ENCODE measurements at places on chromosomes 3 and 15.

- DNase-seq: no peak
Measured at GRCh38 chr15:81723701-81724100, 322.1 kb downstream of the MEX3B start.

GRCh38 chr15:98292442-98293240, 332.1 kb downstream of the ARRDC4 start:
- peak; percentile 74 for DNase-seq

- DNase-seq: peak; percentile 60
Measured at GRCh38 chr3:10366651-10367101, 45.8 kb upstream of the SEC13 start.

- DNase-seq: no peak
Measured at GRCh38 chr3:30302027-30302426, 304.4 kb upstream of the TGFBR2 start.

- no peak for DNase-seq
Measured at GRCh38 chr3:63661242-63661641, 8.8 kb downstream of the SNTN start.

DNA sequence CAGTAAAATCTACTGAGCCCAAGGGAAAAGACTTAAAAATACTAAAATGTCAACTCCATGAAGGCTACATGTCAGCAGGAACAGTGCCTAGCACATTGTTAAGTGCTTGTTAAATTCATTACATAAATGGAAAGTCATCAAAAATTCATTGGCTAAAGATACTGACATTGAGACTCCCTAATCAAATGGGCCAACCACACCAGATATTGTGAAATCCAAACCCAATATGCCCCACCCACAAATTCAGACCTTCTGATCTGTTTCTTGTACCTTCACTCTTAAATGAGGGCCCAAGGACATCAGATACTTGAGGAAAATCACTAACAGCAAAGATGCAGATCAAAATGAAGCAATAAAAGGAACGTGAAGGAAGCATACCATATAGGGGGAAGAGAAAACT, 20.7 kb downstream of the MRPS22 start:
- DNase-seq: no peak

DNA sequence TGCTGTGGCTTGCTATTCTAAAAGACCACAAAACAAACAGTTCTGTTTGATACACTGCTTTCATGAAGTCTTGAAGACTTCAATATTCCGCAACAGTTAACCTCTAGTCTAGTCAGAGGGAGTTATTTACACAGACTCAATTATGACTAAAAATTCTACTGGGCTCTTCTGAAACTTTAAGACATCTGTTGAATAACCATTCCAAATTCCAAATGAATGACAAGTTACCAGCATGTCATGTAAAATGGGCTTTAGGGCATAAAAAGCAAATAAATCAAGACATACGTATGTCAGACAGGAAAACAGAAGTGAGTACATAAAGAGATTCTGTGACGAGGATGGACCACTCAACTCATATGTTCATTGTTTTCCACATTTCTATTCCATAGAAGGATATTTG, 93.9 kb downstream of the PLOD2 start:
- DNase-seq: no peak

DNA sequence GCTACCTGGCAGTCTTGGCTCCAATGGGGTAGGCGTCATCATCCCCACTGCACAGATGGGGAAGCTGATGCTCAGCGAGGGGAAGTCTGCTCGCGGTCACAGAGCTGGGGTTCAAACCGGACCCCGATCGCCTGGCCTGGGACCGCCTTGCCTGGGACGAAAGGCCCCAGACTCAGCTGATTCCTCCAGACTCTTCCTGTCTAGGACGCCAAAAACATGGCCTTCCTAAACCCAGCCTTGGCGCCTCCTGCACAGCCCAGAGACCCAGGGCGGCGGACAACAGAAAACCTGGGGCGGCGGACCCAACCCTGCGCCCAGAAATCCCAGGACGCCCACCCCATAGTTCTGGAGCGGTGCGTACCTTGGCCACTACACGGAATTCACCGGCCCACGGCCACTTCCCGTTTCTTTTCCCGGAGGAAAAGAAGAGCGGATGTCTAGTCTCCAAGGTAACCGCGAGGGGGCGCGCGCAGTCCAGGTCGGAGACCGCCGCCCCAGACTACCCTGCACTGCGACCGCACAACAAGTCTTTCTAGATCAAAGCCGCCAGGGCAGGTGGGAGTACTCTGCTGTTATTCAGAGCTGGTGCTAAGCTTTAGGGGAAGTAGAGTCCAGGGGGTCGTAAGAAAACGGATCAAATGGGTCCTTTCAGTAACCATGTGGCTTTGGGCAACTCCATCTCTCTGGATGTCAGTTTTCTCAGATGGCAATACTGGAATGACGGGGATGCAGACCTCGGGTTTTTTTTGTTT, 4.9 kb upstream of the IL17RD start:
- DNase-seq: peak; percentile 76

GRCh38 chr3:15385901-15386653, 41.3 kb downstream of the METTL6 start:
- DNase-seq: no peak

- no peak for DNase-seq
Measured at GRCh38 chr15:75229191-75230015, 27.7 kb downstream of the C15orf39 start.

DNA sequence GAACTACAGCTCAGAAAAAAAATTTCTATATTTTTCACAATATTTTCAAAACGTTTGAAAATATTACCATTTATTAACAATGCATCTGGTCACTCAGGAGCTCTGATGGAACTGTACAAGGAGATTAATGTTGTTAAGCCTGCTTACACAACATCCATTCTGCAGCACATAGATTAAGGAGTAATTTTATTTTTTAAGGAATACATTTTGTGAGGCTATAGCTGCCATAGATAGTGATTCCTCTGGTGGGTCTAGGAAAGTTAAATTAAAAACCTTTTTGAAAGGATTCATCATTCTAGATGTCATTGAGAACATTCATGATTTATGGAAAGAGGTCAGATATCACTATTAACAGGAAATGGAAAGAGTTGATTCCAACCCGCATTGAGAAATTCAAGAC, 196.9 kb downstream of the C3orf38 start:
- DNase-seq: no peak

- no peak for DNase-seq
Measured at GRCh38 chr3:143875546-143875945, 27.3 kb upstream of the SLC9A9 start.

DNA sequence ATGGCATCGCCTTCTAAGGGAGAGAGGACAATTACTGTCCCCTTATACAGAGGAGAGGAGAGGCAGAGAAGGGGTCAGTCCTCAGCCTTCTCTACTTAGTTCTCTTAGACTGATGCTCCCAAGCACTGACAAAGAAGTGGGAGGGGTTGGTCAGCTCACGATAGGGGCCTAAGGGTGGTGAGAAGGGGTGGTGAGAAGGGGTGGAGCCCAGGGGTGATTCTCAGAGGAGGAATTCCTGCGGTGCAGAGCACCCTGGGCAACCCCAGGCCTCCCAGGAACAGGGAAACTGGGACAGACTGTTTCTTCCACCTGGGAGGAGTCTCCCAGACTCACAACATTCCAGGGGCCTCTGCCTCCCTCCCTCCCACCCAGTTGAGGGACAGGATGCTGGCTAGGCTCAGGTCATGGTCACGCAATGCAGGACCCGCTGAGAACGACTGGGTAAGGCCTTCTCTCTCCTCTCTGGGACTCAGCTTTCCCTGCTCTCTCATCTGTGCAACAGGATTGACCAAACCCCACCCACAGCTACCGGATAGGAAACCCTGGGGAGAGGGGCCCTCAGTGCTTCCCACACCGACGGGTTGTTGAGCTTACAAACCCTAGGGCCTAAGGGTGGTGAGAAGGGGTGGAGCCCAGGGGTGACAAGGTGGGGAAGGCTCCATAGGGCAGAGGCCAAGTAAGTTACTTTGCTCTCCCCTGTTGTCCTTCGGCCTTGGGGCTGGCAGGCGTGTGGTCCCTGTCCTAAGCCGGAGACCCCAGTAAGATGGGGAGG, 1.5 kb downstream of the TPRA1 start:
- DNase-seq: peak; percentile 35

DNA sequence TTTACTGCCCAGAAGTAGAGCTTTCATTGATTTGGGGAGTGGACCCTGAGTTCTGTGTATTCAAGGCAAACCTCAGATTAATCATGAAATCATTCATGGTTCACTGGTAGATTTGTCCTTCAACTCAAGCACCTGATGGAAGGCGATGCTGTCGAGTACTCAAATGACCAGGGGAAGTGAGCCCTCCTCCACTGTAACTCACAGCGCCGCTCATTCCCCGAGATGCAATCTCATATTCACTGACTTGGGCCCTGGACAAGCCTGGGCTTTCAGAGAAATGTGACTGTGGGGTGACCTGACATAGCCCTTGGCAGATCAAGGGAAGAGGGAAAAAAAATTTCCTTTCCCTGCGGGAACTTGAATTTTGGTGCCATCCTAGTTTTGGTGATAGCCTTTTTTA, 156.7 kb upstream of the BHLHE40 start:
- DNase-seq: no peak

DNA sequence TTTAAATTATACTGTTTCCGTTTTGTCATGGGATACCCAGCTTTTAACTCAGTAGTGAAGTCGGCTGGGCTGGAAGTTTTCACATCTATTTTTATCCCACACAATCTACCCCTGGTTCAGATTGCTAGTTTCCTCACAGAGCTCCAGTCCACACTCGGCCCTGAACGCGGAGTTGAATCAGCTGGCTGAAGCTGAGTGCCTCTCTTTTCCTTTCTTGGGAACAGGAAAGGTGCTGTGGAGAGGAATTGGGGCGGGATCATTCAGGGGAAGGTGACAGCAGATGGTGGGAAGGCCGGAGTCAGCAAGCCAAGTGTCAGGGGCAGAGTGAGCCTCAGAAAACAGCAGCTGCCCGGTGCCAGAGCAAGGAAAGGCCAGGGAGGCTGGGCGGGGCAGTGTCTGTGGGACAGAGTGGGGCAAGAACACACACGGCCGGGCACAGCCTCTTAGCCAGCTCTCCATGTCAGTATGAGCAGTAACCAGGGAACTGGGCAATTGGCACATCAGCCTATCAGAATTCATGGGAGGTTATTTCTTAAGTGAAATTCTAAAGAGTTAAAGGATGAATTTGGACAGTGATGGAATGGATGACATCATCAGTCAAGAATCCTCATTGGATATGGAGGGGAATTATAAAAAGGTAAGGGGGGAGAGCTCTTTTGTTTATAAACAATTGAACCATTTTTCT, 135.7 kb upstream of the IL12A start:
- DNase-seq: no peak

DNA sequence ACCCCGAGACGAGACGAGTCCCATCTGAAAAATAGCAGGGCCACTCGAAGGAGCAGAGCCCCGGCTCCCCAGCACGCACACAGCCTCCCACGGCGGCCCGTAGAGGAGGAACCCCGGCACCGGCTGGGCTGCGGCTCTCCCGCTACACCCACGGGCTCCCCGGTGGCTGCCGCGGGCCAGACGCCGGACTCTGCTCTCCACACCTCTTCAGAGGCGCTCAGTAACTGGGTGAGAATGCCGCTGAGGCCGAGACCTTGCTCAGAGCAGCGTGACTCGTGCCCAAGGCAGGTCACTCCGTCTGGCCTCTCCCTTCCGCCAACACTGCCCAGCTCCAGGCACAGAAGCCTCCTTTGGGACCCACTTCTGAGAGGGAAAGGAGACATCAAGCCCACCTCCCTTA, 34.4 kb downstream of the TNK2 start:
- DNase-seq: no peak

DNA sequence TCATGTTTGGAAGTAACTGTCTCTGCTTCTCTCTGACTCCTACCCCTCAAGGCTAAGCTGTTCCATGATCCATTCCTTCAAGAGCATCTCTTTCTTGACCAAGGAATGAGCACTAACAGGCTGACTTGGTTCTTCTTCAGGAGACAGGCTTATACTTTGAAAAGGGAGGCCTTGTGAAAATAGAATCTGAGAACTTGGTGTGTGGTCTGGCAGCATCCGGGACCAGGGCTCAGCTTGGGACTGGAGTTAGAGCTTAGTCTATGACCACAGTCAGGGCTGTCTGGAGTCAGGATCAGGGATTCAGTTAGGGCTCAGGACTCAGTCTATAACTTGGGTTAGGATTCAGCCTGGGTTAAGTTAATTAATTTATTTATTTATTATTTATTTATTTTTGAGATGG, 44.9 kb upstream of the SLC6A6 start:
- DNase-seq: no peak

GRCh38 chr3:99818818-99819217, 1.2 kb downstream of the CMSS1 start:
- no peak for DNase-seq

DNA sequence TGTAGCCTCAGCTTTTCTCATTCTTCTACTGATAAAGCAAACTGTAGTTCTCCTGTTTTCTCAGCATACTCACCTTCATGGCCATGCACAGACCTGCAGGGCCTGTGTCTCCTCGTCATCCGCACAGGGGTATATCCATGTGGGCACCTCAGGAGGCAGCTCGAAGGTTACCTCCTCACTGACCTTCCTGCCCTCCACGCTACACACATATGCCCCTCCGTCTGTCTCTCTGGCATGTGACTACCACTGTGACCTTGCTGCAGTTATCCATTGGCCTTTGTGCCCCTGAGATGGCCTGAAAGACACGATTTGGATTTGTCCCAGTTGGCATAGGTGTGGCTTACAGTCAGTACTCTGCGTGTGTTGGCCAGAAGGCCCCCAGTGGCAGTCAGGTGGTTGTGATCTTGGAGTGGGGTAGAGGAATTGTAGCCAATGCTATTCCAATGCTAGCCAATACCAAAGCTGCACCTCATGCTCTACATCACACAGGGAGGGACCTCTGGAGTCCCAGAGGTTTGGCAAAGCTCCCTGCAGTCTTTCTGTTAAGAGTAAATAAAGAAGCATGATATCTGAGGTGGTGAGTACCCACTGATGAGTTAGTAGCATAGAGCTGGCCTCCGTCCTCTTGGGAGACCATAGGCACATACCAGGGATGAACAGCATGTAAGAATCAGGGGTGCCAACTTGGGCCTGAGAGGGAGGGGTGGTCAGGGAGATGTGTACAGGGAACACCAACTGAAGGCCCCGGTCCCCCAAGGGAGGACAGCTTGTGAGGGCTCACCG, 143.4 kb downstream of the EEFSEC start:
- no peak for DNase-seq

GRCh38 chr3:113245761-113246161, 34.4 kb downstream of the BOC start:
- DNase-seq: no peak

DNA sequence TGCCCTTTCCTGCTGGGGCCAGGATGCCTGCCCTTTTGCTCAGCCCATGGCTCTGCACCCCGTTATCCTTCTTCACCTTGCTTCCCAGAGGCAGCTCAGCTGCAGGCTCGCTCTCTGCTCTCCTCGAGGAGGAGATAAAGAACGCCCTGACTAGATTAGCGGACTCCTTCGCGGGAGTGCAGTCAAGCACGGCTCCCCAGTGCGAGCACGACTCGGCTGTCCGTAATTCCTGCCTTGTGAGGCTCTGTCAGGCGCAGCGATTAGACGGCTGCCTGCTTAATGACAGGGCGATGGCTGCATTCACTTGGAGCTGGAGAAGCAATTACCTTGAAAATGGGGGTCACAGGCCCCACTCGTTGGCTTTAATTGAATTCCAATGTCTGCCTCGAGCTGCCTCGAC, 25.9 kb downstream of the TLE3 start:
- no peak for DNase-seq
